ENCODE measurements at places on chromosomes 5 and 9.

DNA sequence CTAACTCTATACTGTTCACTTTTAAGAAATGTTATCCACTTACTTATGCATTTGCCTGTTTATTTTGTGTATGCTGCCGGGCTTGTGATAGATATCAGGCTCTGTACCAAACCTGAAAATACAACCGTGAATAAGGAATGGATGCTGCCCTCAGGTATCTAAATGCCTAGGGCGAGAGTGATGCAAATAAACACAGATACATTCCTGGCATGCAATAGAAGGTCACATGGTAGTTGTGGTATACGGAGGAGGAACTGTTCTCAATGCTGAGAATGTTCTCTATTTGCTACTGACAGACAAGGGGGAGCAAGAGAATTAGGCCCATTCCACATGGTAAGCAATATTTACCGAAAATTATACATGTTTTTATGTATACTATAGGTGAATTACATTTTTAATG, 227.8 kb downstream of the ICE1 start:
- no peak for DNase-seq

DNA sequence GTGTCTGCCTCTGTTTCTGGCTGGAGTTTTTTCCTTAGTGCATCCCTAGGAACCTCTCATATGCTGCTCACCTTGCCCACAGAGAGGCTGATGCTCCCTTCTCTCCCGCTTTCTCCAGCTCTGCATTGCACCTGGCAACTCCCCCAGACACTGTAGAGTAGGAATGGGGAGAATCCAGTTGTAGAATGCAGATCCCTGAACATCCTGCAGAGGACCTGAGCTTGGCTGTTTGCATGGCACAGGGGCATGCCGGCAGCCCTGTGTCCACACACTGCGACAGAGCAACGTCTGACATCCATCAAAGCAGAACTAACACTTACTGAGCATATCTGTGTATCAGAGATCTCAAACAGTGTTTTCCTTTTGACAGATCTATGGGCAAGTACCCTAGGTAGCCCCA, 19.9 kb downstream of the IDNK start:
- DNase-seq = no peak

DNA sequence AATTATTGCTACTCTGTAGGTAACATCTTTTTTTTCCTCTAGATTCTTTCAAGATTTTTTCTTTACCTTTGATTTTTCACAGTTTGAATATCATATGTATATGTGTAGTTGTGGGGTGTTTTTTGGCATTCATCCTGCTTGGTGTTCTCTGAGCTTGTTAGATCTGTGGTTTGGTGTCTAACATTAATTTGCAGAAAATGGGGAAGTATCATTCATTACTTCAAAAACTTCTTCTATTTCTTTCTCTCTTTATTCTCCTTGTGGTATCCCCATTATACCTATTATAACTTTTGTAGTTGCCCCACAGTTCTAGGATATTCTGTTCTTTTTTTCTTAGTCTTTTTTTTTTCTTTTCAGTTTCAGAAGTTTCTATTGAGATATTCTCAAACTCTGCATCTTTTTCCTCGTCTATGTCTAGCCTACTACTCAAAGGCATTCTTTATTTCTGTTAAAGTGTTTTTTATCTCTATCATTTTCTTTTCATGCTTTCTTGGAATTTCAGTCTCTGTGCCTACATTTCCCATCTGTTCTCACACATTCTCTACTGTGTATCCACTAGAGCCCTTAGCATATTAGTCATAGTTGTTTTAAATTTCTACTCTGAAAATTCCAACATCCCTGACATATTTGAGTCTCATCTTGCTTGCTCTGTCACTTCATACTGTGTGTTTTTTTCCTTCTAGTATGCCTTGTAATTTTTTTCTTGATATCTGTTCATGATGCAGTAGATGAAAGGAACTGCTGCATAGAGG, 60.1 kb upstream of the GNA14 start:
- DNase-seq = no peak

DNA sequence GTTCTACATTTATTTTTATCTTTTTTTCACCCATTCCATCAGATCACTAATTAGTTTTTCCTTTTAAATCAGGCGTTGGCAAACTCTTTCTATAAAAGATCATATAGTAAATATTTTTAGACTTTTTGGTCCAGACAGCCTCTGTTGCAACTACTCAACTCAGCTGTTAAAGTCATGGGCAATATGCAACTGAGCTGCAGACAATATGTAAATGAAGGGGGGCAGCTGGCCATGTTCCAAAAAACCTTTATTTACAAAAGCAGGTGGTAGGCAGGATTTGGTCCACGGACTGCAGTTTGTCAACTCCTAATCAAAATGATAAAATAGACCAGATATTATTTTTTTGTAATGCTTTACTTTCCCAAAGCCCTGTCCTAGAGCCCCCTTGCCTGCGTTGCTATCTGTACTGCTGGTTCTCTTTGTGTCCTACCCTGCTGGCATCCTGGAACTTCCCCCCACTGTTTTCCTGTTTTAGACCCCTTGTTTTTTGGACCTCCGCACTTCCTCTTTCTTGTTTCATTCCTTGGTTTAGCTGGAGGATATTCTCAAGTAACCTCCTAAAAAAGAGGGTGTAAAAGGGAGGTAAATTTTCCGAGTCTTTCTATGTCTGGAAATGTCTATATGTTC, 24.7 kb upstream of the TNFSF8 start:
- no peak for DNase-seq

DNA sequence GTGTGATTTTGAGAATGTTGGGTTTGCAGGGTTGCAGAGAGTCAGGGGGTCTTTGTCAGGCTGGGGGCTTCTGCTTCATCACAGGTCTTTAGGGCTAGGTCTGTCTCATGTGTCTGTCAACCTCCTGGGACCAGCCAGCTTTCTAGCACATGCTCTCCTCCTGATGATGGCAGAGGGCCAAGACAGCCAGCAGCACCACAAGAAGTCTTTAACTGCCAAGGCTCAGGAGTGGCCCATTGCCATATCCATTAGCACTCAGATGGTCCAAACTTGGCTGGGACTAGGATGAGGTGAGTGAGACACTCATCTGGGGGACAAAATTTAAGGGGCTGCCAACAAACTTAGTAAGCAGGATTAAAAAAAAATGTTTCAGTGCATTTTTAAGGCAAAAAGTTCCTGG, 384.2 kb upstream of the CDH10 start:
- no peak for DNase-seq

DNA sequence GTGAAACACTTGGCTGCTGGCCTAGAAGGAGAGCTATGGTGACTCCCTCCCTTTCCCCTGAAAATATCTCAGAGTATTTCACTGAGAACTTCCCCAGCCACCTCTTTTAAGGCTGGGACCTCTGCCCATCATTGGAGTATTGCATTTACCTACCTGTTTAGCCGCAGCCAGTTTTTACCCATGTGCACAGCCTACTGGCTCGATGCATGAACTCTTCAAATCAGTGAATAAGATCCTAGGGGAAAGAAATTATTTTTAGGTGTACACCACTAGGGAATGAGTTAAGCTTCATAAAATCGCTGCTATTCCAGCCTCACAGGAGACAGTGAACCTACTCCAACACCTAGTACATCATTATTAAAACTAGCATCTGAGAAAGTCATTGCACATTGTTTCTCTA, 16.8 kb upstream of the FAM174A start:
- DNase-seq = no peak

GRCh38 chr5:178149199-178149932, 4.3 kb downstream of the NHP2 start:
- no peak for DNase-seq

GRCh38 chr5:170159947-170160346, 54.2 kb downstream of the FOXI1 start:
- DNase-seq = no peak
